CMK (cell line): ENCODE measurements at places on chromosomes 4 and X.

DNA sequence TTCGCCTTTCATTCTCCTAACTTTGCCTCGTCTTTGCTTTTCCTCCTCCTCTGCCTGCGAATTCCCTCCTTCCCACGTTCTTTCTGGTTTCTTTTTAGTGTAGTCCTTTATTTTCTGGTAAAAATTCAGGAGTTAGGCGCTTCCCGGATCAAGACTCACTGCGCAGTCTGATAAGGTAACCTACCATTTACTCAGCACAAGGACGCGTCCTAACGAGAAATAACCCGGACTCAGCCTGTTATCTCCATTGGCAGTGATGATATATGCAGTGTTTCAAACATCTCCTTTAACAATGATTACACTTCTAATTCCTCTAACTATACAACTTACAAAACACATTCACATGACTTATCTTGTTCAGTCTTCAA is 357 bp upstream of the ETNPPL start:
- DNase-seq, result no peak

DNA sequence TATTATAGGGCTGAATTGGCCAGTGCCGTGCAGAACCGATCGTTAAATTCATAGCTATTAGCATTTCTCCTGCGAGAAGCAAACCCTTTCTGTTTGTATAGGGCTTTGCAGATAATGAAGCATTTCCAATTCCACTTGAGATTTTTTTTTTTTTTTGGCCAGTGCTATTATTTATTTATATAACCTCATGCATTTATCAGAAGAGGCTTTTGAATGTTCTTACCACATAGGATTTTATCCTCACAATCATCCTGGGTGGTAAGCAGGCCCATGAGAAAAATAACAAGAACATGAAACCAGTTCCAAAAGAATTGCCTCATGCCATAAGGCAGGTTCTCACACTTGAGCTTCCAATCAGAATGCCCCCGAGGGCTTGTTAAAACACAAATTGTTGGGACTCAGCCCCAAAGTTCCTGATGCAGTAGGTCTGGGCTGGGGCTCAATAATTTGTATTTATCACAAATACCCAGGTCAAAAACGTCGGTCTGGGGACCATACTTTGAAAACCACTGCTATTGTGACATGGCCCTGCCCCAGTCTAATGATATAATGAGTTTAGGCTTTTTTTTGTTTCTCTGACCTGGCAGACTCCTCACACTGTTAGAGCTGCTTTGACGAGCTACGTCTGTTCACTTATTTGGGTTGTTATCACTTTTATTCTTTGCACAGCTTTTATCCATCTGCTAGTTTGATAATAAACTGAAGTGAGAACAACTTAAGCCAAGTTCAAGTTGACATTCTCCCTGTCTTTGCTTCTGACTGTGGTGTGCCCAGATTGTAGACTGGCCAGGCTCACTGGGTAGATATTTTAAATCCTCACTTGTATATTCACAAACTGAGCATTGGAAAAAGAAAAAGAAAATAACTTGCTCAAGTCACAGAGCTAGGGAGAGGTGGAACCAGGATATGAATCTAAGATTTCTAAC is 20.1 kb downstream of the SUPT20HL1 start:
- no peak for DNase-seq

- DNase-seq, result no peak
Measured at GRCh38 chr4:36222702-36223101, 21.6 kb downstream of the ARAP2 start.

- DNase-seq, result no peak
Measured at GRCh38 chr4:114922592-114922933, 190.9 kb downstream of the NDST4 start.

- DNase-seq, result no peak
Measured at GRCh38 chr4:113049421-113050370, at the start of gene ANK2. ANK2 (plus strand) TSS chr4:113049653; CDS start chr4:113049729, 76 bp downstream.

- DNase-seq, result peak; percentile 4
Measured at GRCh38 chr4:85147481-85148076, 181.1 kb upstream of the WDFY3 start.

DNA sequence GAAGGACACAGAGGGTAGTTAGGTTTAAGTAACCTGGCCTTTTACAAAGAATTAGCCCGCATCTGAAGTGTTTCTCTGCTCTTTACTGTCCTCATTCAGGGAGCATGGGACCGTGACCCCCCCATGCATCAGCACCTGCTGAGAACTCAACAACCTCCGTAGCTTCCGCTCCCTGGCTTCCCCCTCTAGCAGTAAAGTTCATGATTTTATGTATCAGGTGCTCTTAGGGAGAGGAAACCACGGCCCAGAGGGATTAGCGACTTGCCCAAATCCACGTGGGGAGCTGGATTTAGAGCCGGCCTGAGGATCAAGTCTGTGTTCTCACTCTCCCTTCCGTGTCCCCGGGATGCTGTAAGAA is 284.6 kb upstream of the GATB start:
- no peak for DNase-seq

DNA sequence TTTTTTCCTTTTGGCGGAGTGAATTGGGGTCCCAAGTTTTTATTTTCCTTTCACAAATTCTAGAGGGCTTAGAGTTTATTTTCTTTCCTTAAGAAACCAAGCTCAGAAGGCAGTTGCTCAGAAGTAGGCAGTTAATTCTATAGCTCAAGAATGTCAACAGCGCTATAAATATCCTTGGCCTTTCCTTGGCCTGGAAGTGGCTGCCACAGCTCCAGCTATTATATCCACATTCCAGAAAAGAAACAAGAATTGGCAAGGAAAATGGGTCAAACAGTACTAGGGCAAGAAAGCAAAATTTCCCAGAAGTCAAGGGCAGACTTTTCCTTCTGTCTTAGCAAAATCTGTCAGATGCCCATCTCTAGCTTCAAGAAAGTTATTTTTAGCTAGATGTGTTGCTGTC is 31.0 kb downstream of the SLC10A6 start:
- no peak for DNase-seq

DNA sequence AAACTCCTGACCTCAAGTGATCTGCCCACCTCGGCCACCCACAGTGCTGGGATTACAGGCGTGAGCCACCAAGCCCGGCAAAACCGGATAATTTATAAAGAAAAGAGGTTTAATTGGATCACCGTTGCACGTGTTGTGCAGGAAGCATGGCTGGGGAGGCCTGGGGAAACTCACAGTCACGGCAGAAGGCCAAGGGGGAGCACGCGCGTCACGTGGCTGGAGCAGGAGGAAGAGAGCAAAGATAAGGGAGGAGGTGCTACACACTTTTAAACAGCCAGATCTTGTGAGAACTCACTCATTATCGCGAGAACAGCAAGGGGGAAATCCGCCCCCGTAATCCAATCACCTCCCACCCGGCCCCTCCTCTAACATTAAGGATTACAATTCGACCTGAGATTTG is 177.9 kb upstream of the TENM3 start:
- DNase-seq, result no peak

- no peak for DNase-seq
Measured at GRCh38 chrX:105876658-105877057, 54.3 kb downstream of the NRK start.

DNA sequence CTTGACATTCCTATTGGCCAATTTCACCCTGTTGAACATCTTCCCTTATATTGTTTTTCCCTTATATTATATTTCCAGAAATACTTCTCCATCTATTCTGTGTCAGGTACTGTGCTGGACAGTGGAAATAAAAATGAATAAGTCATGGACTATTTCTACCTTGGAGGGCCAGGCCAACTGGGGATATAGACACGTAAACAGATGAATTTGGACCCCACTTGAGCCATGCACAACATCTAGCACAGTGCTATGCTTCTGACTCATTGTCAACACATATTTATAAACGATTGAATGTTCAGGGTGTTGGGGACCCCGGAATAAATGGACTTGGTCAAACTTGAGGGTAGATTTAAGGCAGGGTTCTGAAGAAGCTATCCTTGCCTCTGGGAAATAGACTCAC is 111.1 kb downstream of the ANK2 start:
- no peak for DNase-seq

DNA sequence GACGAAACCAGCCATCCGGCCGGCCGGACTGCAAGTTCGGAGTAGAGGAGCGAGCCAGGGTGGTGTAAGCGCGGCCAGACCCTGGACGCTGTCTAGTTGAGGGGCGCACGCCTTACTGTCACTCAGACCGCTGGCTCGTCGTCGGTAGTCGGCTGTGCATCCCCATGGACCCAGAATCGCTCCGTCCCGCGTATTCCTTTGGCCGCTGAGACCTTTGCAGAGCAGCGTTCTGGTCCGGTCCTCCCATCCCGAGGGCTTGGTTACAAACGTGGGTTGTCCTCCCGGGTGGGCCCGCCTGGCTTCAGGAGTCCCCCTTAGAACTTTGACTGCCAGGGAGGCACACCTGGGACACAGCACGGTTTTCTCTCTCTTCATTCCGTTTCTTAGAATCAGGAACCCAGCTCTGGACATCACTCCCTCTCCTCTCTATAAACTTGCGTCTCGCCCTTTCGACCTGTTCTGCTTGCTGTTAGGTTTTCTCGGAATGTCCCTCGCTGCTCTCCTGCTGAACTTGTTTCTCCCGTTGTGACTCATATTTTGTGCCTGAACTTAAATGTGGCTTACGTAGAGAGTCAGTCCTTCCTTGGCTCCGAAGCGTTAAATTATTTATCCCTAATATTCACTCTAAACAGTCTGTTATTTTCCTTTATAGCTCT is 672 bp downstream of the PGM2 start:
- DNase-seq, result no peak

GRCh38 chr4:158599150-158599549 is 72.5 kb downstream of the C4orf46 start:
- no peak for DNase-seq

- DNase-seq, result no peak
Measured at GRCh38 chrX:134570509-134570846, 87.8 kb downstream of the PLAC1 start.

GRCh38 chr4:5139141-5139540 is 87.9 kb downstream of the STK32B start:
- no peak for DNase-seq

GRCh38 chr4:104749062-104749461 is 254.4 kb upstream of the CXXC4 start:
- no peak for DNase-seq

- DNase-seq, result no peak
Measured at GRCh38 chrX:153775293-153776119, 5.3 kb upstream of the SRPK3 start.

- DNase-seq, result no peak
Measured at GRCh38 chr4:107823870-107824349, 822 bp upstream of the SGMS2 start.
